A549 treated with ZK216348 at 1 μM for 4 hours (cell line): ENCODE measurements at places on chromosomes 6 and 20. TPM values are rescaled to one million over a fixed set of nuclear protein-coding genes. Genes with fewer than 3 reads are reported as not detected.

Gene SLC35F1
- not detected in 5 replicates for total RNA-seq

Gene IL17A
- total RNA-seq = not detected in 5 replicates

Gene CALHM4
- total RNA-seq = not detected in 5 replicates

Gene LPIN3
- 7.9 to 16.8 TPM (median 12.7 TPM) in 5 replicates for total RNA-seq

Gene SYNGAP1
- total RNA-seq = 3.7 to 9.2 TPM (median 5.1 TPM) in 5 replicates

Gene CPNE5
- total RNA-seq = 0.05 to 0.14 TPM (median 0.11 TPM) in 4 of 5 replicates, not detected in the other

Gene TREM1
- total RNA-seq = 0.36 to 0.58 TPM in 2 of 5 replicates, not detected in the others

Gene IL20RA
- not detected in 5 replicates for total RNA-seq

Gene SLC17A9
- total RNA-seq = 0.35 TPM in 1 of 5 replicates, not detected in the others

Gene XKR7
- 0.02 to 0.03 TPM in 2 of 5 replicates, not detected in the others for total RNA-seq

Gene LINC00237
- total RNA-seq = not detected in 5 replicates

Gene PKIB
- 0.54 to 0.66 TPM (median 0.66 TPM) in 5 replicates for total RNA-seq

Gene FAXC
- total RNA-seq = 5.4 to 11.8 TPM (median 7.2 TPM) in 5 replicates

Gene IBTK
- total RNA-seq = 19.0 to 37.7 TPM (median 31.8 TPM) in 5 replicates

Gene MOG
- not detected in 5 replicates for total RNA-seq

Gene ZNF343
- total RNA-seq = 11.6 to 15.1 TPM (median 13.3 TPM) in 5 replicates

Gene PRPH2
- total RNA-seq = 0.07 TPM in 1 of 5 replicates, not detected in the others

Gene RWDD2A
- 1.2 to 2.2 TPM (median 1.5 TPM) in 5 replicates for total RNA-seq

Gene MLIP
- total RNA-seq = not detected in 5 replicates

Gene HDGFL1
- total RNA-seq = not detected in 5 replicates

Gene PSORS1C1
- 3.7 to 5.9 TPM (median 4.5 TPM) in 5 replicates for total RNA-seq

Gene CNKSR3
- total RNA-seq = 4.7 to 6.4 TPM (median 5.5 TPM) in 5 replicates

Gene PROKR2
- total RNA-seq = not detected in 5 replicates

Gene HLA-DRB5
- not detected in 5 replicates for total RNA-seq

Gene CDYL
- 21.3 to 30.2 TPM (median 27.4 TPM) in 5 replicates for total RNA-seq

Gene SMOC2
- not detected in 5 replicates for total RNA-seq

Gene PACRG
- not detected in 5 replicates for total RNA-seq

Gene ALDH8A1
- 0.13 to 0.33 TPM (median 0.27 TPM) in 5 replicates for total RNA-seq

Gene DEFB116
- total RNA-seq = not detected in 5 replicates

Gene RAB23
- 4.4 to 9.9 TPM (median 8.0 TPM) in 5 replicates for total RNA-seq

Gene TCF21
- total RNA-seq = 0.05 TPM in 1 of 5 replicates, not detected in the others

Gene AIF1
- total RNA-seq = not detected in 5 replicates

Gene HLA-DOB
- 0.16 to 0.23 TPM in 2 of 5 replicates, not detected in the others for total RNA-seq

Gene TOX2
- total RNA-seq = 8.6 to 13.1 TPM (median 11.3 TPM) in 5 replicates

Gene ANKRD66
- not detected in 5 replicates for total RNA-seq

Gene PEX7
- 4.4 to 5.9 TPM (median 5.2 TPM) in 5 replicates for total RNA-seq

Gene MEP1A
- total RNA-seq = not detected in 5 replicates
